ENCODE measurements at places on chromosomes 5 and 9. TPM values are rescaled to one million over a fixed set of nuclear protein-coding genes. Genes with fewer than 3 reads are reported as not detected.

PCDHA5 gene
- not detected for total RNA-seq

TBC1D2 gene
- 8.2 TPM for total RNA-seq

GABRP gene
- total RNA-seq = not detected

DMRTA1 gene
- 0.26 TPM for total RNA-seq

EXOC3 gene
- 36.5 TPM for total RNA-seq

ARL14EPL gene
- total RNA-seq = not detected

C5orf58 gene
- not detected for total RNA-seq

PCDHGA10 gene
- 10.2 TPM for total RNA-seq

SELENOP gene
- total RNA-seq = 809 TPM

PCDHB2 gene
- 4.6 TPM for total RNA-seq

MARCOL gene
- total RNA-seq = not detected

GMCL2 gene
- under 0.01 TPM for total RNA-seq

NIPAL4 gene
- 0.17 TPM for total RNA-seq

ANKRD34B gene
- not detected for total RNA-seq

CCNJL gene
- not detected for total RNA-seq

GZMA gene
- not detected for total RNA-seq

SPINK4 gene
- total RNA-seq = not detected

WDR38 gene
- total RNA-seq = not detected

WHRN gene
- total RNA-seq = 0.51 TPM

TTC16 gene
- under 0.01 TPM for total RNA-seq

GABRB2 gene
- under 0.01 TPM for total RNA-seq
